Lung microvascular endothelial cell (primary cell): ENCODE measurements at places on chromosomes 7 and 10. TPM values are rescaled to one million over a fixed set of nuclear protein-coding genes. Genes with fewer than 3 reads are reported as not detected.

The CDK1 gene
- total RNA-seq, result 9.9 and 23.5 TPM in 2 replicates

The MAGI2 gene
- 0.40 and 0.44 TPM in 2 replicates for total RNA-seq

The HECW1 gene
- total RNA-seq, result not detected in 2 replicates

The FRMPD2 gene
- total RNA-seq, result under 0.01 and 0.22 TPM in 2 replicates

The CAMK2B gene
- under 0.01 and 0.22 TPM in 2 replicates for total RNA-seq

The C10orf67 gene
- total RNA-seq, result not detected in 2 replicates

The CXCL12 gene
- 1.3 and 7.1 TPM in 2 replicates for total RNA-seq

The CADPS2 gene
- total RNA-seq, result 44.2 and 48.0 TPM in 2 replicates

The WEE2 gene
- under 0.01 TPM in 2 replicates for total RNA-seq

The DOCK1 gene
- total RNA-seq, result 62.3 and 81.5 TPM in 2 replicates

The CLCN1 gene
- total RNA-seq, result not detected in 2 replicates

The CYCS gene
- total RNA-seq, result 26.2 and 34.3 TPM in 2 replicates

The SFRP5 gene
- not detected in 2 replicates for total RNA-seq

The GARIN1A gene
- total RNA-seq, result 0.20 and 0.22 TPM in 2 replicates

The GRIFIN gene
- not detected in 2 replicates for total RNA-seq

The PTPRN2 gene
- total RNA-seq, result 2.2 and 4.6 TPM in 2 replicates

The MYH16 gene
- 0.22 TPM in 1 of 2 replicates, not detected in the other for total RNA-seq

The CLIP2 gene
- total RNA-seq, result 28.1 and 42.3 TPM in 2 replicates

The GBX1 gene
- total RNA-seq, result not detected in 2 replicates

The UBN2 gene
- 2.4 and 4.0 TPM in 2 replicates for total RNA-seq

The LIPN gene
- not detected in 2 replicates for total RNA-seq

The FOXI2 gene
- total RNA-seq, result not detected in 2 replicates

The KCND2 gene
- total RNA-seq, result under 0.01 and 0.20 TPM in 2 replicates

The NPFFR1 gene
- not detected in 2 replicates for total RNA-seq

The H2AZ2 gene
- total RNA-seq, result 196 and 217 TPM in 2 replicates

The FGFBP3 gene
- 0.22 and 0.40 TPM in 2 replicates for total RNA-seq

The ZNF503 gene
- total RNA-seq, result 0.87 and 0.99 TPM in 2 replicates

The OPN1SW gene
- not detected in 2 replicates for total RNA-seq

The PRSS2 gene
- not detected in 2 replicates for total RNA-seq

The PCGF5 gene
- total RNA-seq, result 28.5 and 30.2 TPM in 2 replicates

The FAM180A gene
- total RNA-seq, result not detected in 2 replicates

The PARD3 gene
- 23.1 and 29.4 TPM in 2 replicates for total RNA-seq

The STEAP1B gene
- 2.2 and 8.1 TPM in 2 replicates for total RNA-seq
